Daoy (cell line): ENCODE measurements at places on chromosomes 3 and 15. TPM values are rescaled to one million over a fixed set of nuclear protein-coding genes. Genes with fewer than 3 reads are reported as not detected.

The KLHL6 gene
- not detected in 2 replicates for total RNA-seq

The ITIH1 gene
- not detected in 2 replicates for total RNA-seq

The CPN2 gene
- total RNA-seq: not detected in 2 replicates

The PFKFB4 gene
- total RNA-seq: 4.1 and 6.9 TPM in 2 replicates

The PFN2 gene
- 243 and 282 TPM in 2 replicates for total RNA-seq
